ENCODE measurements at places on chromosomes 4 and X.

DNA sequence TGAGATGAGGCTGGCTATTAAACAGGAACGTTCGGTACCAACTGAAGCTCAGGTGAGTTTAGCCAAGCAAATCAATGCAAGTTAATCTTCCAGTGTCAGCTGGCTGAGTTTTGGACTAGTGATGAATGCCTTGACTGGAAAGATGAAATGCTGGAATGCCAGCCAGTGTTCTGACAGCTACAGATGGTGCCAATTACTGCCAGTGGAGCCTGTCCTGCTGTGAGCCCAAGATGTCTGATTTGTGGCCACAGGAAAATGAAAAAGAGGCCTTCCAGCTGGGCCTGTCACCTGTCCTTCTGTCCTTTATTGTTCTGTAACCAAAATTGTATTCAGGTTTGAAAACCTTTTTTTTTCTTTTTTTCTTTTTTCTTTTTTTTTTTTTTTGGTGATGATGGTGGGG is 223.1 kb downstream of the AFF2 start:
- DNase-seq, result no peak

DNA sequence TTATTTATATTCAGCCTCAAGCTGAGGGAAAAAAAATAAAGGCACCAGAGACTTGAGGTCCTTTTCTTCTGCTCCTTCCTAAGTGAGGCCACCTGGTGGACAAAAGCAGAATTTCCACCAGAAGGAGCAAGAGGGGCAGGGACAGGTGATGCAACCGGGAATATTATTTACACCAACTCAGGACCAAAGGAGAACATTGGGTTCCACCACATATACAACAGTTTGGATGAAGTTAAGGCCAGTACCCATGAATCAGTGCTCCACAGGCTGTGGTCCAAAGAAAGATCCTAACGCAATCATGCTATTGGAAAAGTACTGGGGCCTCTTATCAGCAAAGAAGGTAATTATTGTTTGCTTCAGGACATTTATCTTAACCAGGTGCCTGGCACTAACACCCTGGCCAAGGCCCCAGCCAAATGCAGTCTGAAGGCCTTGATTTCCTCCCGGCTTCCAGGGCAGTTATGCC is 57.4 kb downstream of the TSC22D3 start:
- peak; percentile 58 for DNase-seq

DNA sequence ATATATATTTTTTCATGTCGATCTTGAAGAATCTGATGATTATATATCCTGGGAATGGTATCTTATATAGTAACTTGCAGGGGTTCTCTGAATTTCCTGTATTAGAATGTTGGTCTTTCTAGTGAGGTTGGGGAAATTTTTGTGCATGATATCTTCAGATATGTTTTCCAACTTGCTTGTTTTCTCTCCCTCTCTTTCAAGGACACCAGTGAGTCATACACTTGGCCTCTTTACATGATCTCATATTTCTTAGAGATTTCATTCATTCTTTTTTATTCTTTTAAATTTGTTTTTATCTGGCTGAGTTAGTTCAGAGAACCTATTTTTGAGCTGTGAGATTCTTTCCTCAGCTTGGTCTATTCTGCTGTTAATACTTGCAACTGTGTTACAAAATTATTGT is 27.2 kb upstream of the C4orf17 start:
- DNase-seq, result no peak

DNA sequence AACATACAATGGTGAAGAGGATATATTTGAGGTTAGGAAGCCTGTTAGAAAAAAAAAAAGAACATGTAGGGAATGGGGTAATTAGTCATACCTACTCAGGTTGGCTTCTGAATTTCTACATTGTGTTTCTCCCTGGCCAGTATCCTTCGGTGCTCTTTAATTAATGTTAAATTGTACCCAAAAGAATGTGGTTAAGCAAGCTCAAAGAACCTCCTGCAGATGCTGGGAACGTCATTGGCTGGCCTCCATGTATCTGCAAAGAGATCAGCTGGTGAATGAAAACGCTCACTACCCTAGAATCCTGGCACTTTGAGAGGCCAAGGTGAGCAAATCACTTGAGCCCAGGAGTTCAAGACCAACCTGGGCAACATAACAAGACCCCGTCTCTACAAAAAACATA is 942.3 kb upstream of the PRKX start:
- DNase-seq, result no peak

DNA sequence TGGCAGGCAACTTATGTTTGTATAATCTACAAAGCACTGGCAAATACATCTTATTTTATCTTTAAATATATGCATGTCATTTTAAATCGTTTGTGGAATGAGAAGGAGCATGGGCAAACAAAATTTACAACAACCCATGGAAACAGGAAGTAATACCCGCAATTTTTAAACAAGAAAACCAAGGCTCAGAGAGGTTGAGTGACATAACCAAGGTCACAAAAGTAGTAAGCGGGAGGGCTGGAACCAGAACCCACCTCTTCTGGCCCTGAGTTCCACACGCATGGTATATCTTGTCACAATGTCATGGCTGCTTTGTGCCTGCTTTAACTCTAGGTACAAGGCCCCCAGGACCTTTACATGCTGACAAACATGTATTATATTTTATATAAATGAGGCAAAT is 52.9 kb downstream of the SLC7A11 start:
- DNase-seq, result no peak

DNA sequence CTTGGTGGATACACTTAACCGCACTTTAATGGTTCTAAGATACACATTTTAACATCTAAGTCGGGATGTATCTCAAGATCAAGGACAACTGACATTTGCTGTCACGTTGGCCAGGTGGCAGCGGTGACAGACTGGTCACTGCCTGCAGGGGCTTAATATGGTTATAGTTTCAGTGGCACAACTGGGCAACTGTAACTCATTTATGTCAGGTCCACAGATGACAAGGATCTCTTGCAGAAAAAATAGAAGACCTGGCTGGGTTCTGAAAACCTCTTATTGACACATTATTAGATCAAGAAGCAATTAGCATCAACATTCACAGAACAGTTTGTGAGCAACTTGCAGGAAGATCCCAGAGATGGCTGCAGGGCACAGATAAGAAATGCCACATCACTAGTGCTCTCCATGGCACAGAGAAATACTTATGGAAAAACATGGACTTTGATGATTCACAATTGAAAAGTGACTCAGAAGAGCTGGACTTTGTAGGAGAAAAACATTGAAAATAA is 99.6 kb upstream of the SORBS2 start:
- no peak for DNase-seq

- no peak for DNase-seq
These were observed 10.2 kb downstream of the GAK start for GRCh38 chr4:921830-922331.

DNA sequence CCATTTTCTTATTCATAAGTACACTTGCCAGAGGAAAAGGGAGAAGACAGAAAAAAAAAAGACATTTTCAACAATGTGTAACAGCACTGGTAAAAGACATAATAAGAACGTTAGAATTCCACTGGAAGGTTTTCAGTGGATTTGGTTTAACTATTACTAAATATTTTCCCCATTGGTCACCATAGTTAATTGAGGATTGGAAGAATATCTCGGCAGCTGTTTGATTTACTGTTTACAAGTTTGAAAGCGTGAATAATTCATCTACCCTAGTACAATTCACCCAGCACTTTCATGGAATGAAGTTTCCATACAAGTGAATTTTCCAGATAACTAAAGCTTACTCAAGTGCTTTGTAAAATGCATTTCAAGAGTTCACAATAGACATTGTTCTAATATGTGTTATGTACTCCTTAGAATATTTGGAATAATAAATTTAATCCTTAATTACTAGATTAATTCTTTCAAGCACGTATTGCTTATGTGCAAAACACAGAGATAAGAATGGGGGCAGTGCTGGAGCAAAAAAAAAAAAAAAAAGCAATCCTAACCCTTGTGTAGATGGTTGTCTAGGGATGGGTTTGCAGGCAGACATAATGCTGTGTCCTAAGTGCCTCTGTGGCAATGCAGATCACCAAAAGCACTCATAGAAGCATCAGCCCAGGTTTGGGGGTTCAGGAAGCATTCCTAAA is 57.1 kb downstream of the ENPEP start:
- DNase-seq, result no peak

DNA sequence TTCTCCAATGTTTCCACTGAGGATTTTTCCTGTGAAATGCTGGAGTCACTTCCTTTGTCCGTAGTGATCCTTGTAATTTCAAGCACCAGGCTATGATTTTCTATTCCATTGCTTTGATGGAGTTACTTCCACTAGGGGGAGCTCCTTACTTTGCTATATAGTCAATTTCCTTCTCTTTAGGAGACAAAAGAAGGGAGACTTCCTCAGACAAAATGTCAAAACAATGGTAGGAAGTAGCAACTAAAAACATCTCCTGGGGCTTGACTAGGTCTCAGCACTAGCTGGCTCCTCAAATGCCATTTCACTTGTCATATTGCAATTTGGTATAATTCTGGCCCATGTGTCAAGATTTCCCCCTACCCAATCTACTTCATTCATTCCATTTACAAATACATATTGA is 24.1 kb downstream of the ZCCHC12 start:
- DNase-seq, result no peak

DNA sequence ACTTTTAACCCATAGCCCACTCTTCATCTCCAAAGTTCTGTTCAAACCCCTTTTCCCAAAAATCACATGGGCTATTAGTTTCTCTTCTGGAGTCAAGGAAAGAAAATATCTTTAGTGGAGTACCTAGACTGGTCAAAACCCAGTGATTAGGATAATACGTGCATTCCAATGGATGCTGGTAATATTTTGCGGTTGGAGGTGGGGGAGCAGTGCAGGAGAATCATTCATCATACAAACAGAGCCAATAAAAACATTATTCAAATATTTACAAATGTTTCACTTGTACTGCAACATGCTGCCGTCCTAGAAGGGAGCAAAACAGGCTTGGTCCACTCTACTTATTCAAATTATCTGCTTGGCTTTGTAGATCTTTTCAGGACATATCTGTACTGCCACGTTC is 57.2 kb upstream of the RAB9B start:
- no peak for DNase-seq

DNA sequence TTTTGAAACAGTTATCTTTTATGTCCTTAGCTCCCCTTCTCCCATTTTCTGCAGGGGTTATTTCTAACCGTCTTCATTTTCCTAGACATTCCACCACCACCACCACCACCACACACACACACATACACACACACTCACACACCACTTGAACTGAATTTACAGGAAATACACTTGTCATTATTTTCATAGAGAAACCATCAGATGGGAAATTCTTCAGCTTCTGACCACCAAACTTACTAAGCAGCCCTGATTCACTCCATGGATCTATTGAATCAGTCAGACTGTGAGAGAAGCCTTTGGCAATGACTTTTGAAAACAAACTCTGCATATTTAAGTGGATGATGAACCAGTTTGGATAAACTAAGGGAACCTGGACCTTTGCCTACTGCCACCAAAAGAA is 210.1 kb upstream of the NHS start:
- no peak for DNase-seq

- no peak for DNase-seq
These were observed 8.8 kb downstream of the NHSL2 start for GRCh38 chrX:71919431-71919830.

DNA sequence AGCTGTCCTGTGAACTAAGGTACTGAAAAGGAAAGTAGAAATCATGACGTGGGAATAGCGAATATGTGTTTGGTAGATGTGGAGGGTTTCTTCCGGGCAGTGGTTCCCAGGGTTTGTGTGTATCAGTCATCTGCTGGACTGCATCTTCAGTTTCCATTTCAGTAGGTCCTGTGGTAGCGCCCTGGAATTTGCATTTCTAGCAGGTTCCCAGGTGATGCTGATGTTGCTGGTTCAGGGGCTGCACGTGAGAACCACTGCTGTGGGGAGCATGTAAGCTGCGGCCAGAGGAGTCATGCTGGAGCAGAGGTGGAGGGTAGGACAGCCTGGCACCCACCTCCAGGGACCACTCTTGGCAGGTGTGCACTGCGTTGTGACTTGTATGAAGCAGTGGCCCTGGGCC is 47.1 kb downstream of the ARHGAP10 start:
- DNase-seq, result no peak

GRCh38 chr4:40199999-40200874 is 3.4 kb downstream of the RHOH start:
- peak; percentile 45 for DNase-seq

- no peak for DNase-seq
These were observed 5.4 kb downstream of the FGG start for GRCh38 chr4:154606728-154607723.

GRCh38 chr4:37528166-37528885 is 157.8 kb downstream of the RELL1 start:
- no peak for DNase-seq

DNA sequence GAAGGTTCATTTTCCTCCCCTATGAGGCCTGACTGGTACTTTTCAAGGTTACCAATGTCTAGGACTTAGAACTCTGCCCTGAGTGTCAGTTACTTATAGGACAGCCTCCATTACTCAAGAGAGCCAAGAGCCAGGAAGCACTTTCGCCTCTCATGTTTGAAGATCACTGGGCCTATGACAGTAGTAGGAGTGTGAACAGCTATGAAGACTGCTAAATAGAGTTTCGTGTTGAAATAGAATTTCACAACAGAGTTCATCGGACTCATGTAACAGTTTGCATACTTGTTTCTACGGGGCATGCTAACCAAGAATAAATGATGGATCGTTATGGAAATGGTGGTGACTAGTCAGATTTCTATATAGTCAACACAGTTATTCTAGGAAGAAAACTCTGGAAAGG is 97.8 kb upstream of the GPC4 start:
- DNase-seq, result no peak

DNA sequence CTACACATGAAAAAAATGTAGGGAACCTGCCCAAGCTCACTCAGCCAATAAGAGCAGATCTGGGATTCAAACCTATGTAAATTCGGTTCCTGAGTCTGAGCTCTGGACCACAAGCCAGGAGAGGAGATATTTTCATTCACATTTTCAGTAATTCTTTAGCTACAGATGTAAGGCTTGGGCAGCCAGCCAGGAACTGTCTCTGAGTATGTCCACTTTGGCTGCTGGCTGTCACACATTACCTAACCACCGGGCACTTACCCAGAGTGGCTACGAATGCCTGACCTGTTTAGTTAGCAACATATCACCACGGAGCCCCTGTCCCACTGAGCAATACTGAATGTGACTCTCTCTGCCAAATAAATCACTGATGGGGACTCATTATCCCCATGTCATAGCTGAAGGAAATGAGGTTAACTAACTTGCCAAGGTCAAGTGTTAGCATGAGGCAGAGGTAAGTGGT is 15.3 kb downstream of the USP46 start:
- no peak for DNase-seq

- no peak for DNase-seq
These were observed 108.3 kb upstream of the TEX13A start for GRCh38 chrX:105328773-105329172.
